ENCODE measurements at places on chromosomes 7 and 10.

- no peak for DNase-seq
Observed at GRCh38 chr10:95759233-95759826, 3.4 kb downstream of the ENTPD1 start.

DNA sequence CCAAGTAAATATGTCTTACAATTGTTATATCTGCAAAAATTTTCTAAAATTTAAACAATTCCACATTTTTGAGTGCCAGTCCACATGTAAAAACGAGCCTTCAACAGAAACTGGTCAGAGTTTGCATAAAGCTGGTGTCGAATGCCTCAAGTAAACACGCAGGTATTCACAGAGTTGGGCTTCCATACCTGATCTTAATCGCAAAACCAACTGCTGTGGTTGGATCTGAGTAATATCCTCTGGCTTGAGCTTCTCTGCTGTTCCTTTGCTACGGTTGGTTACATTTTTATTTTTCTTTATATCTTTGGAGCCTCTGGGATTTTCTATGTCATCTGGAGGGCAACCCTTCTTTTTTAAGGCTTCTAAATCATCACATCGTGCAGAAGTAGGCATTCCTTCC lies 28.4 kb downstream of the ITGB1 start:
- DNase-seq, result no peak

- DNase-seq, result no peak
Observed at GRCh38 chr7:98795741-98796493, 73.9 kb downstream of the TMEM130 start.

GRCh38 chr7:115822380-115822779 lies 208.2 kb downstream of the TFEC start:
- DNase-seq, result no peak

GRCh38 chr10:16999665-17000451 lies 129.8 kb downstream of the CUBN start:
- DNase-seq, result no peak

DNA sequence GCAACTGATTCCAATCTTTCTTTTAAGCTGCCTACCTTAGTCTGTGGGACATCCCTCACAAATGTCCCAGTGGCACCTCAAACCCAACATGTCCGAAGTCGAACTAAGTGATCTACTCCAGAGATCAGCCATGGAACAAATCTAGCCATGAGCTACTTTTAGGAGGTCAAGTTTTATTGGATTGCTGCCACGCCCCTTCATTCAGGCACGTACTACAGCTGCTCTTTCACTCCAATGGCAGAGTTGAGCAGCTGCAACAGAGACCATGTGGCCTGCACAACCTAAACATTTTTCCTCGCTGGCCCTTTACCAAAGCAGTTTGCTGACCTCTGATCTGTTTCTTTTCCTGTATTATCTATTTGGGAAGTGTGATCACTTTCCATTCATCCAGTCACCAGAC lies 192.4 kb upstream of the CDCA7L start:
- no peak for DNase-seq

GRCh38 chr7:44308596-44309270 lies 16.7 kb downstream of the CAMK2B start:
- DNase-seq, result no peak

GRCh38 chr10:51075873-51076229 lies 1.6 kb downstream of the PRKG1 start:
- no peak for DNase-seq

DNA sequence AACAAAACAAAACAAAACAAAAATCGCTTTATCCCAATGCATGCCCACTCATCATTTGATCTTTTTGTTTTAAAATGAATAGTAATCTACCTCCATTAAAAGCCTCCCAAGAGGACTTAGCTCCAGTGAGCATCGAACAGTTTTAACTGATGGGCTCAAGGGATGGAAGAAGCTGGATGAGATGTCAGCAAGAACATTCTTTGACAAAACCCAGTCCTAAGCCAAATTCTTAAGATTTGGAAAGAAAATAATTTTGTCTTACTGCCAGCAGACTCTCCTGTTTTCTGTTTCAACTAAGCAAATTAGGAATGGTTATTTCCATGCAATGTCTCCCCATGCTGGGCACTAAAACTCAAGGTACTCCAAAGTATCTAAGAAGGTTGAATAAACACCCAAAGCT lies 127.3 kb downstream of the RNLS start:
- no peak for DNase-seq

DNA sequence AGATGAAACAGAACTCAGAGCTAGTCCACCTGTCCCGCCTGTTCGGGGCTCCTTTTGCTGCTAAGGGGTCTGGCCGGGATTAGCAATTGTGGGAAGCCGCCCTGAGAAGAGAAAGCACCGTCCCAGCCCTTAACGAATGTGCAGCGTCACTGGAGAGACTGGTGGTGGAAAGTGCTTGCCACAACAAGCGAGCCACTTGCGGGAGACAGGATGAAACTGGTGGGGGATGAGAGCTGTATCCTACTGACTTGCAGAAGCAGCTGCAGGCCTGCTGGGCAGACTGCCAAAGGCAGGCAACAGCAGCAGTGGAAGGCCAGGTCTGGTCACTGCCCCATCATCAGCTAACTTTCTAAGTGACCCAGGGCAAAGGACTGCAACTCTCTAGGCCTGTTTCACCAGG lies 95.4 kb downstream of the FAM53B start:
- no peak for DNase-seq

Measured in stimulated activated CD8-positive, alpha-beta memory T cell treated with anti-CD3 and anti-CD28 coated beads, Interleukin-4, amount 100 ng/mL, for 4 hours (primary cell).